Natural killer cell treated with Interleukin-12 subunit alpha and Interleukin-12 subunit beta and Interleukin-15 and Interleukin-18, amount 100 ng/mL, for 72 hours (primary cell): ENCODE measurements at places on chromosomes 16 and 17.

DNA sequence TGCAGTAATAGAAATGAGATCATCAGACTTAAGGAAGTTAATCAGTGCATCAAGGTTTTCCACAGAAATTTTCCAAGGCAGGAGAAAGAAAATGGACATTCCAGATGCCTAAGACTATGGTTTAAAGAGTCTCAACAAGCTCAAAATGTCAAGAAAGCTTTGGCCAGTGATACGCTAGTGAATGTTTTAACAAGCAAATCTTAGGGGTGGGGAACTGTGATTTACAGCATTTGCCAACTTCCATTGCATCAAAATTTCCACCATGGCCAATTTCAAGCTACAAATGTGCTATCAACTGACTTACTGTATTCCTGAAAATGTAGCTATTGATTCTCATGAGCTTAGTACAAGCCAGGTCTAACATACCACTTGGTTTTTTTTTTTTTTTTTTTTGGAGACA, 82.4 kb upstream of the CLEC3A start:
- DNase-seq, result no peak

DNA sequence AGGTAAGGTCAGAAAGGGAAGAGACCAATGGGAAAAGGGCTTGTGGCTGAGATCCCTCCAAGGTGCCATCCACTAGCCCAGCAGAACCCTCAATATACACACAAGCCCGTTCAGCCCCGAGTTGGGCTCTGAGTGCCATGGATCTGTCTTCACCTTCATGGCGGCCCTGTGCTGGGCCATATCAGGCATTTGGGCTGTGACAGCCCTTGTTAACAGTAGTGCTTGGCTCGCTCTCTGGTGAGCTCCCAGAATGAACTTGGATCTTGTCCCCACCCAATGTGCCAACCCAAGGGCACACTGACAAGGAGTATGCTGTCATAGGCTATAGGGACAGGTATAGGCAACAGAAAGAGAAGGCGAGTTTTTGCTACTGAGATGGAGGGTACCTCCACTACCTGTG, 182.7 kb downstream of the ZFHX3 start:
- no peak for DNase-seq

GRCh38 chr16:80946481-80946880, 60.2 kb downstream of the CMC2 start:
- no peak for DNase-seq

GRCh38 chr16:68351463-68351862, 40.6 kb downstream of the PRMT7 start:
- DNase-seq, result no peak

GRCh38 chr17:39132192-39132610, 19.2 kb downstream of the PLXDC1 start:
- DNase-seq, result no peak

- DNase-seq, result no peak
Observed at GRCh38 chr16:79640513-79641360, 40.2 kb upstream of the MAF start.

- no peak for DNase-seq
Observed at GRCh38 chr16:31219154-31219741, 2.3 kb upstream of the PYDC1 start.

DNA sequence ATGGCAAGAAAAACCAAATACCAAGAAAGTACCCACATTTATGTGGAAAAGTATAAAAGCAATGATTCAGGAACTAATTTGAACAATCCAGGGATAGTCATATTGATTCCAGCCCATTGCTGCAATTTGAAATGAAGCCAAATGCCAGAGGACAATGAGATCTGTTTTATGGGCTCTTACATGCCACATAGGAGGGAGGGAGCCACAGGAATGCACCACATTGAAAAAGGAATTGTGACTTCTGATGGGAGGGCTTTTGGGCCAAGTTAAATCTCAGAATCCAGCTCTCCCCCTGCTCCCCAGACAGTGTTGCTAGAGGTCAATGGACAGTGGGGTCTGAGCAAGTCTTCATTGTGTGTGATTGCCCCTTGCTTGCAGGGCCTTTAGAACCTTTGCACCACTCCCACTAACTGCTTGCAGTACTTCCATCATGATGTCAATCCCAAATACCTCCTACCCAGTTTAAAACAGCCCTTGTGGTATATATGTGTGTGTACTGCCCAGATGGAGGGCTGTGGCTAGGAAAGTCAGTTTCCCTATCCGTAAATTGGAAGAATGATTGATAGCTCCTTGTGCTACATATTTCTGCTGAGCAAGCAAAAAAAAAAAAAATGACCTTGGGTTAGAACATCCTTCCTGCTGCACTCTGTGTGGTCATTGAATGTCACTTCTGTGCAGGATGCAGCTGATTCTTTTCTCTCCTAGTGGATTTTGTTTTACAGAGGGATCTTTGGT, 406.8 kb downstream of the UTP18 start:
- no peak for DNase-seq

GRCh38 chr17:65472666-65473309, 88.7 kb downstream of the AXIN2 start:
- DNase-seq, result no peak

- no peak for DNase-seq
Observed at GRCh38 chr17:6439951-6440350, 4.3 kb upstream of the PIMREG start.
